NCI-H2107 (cell line): ENCODE measurements at places on chromosomes 2 and 18.
A peak's percentile ranks its signal among the peaks of the same experiment; 100 is the strongest.

- DNase-seq: no peak
Measured at GRCh38 chr2:72112401-72112800, 35.3 kb downstream of the CYP26B1 start.

DNA sequence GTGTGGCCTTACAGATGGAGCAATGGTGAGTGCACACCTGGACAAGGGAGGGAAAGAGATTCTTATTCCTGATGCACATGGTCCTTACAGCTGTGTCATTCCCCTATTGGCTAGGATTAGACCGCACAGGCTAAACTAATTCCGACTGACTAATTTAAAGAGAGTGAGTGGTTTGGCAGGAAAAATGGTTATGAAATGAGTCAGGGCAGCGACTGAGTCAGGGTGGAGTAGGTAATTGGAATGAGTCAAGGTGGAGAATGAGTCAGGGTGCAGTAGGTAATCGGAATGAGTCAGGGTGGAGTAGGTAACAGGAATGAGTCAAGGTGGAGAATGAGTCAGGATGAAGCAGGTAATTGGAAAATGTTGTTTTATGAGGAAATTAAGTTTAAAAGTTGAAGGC is 1353.7 kb upstream of the LRRTM1 start:
- no peak for DNase-seq

DNA sequence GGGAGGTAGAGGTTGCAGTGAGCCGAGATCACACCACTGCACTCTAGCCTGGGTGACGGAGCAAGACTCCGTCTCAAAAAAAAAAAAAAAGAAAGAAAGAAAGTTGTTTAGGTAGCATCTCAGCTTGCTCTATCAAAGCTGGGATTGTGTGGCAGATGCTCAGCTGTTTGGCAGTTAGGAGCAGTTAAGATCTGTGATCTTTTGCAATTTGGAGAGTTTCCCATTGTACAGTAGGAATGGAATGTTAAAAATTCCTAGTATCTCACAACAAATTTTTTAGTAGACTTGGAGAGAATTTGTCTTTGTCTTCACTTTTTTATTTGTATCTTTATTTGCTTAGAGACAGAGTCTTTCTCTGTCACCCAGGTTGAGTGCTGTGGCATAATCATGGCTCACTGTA is 122.9 kb upstream of the UNC80 start:
- DNase-seq: no peak

DNA sequence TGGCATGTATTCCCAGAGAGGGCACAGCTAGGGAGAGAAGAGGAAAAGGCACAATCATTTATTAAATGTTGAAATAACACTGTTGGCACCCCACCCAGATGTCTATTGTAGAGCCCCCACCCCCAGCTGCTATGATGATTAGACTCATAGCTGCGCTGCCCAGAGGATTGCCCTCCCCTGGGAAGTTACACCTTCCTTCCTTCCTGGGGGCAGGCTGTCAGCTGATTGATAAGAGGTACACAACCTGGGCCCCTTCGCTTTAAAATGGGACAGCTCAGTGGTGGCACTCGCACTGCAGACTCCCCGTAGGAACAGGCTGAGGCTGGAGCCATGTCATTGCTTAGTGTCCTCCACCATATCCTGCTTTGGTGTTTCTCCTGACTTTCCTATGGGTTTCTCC is 18.1 kb downstream of the TEX51 start:
- no peak for DNase-seq

GRCh38 chr2:31729442-31730092 is 148.8 kb upstream of the SRD5A2 start:
- no peak for DNase-seq

GRCh38 chr18:32251466-32251865 is 61.6 kb downstream of the MEP1B start:
- DNase-seq: no peak

DNA sequence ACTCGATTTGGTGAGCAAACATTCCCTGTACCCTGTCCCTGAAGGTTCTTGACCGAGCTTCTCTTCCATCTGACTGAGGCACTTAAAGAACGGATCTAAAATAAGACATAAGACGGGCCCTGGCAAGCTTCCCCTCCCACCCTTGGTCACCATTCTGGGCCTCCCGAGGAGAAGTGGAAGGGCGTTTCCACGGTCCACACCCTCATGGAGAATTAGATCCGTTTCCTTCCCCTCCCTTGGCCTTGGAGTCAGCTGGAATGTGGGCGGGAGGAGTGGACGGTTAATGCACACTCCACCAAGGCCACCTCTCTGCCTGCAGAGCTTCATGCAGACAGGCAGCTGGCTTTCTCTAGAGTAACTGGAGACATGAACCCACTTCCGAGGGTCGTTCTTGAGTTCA is 257.3 kb upstream of the APCDD1 start:
- DNase-seq: no peak

DNA sequence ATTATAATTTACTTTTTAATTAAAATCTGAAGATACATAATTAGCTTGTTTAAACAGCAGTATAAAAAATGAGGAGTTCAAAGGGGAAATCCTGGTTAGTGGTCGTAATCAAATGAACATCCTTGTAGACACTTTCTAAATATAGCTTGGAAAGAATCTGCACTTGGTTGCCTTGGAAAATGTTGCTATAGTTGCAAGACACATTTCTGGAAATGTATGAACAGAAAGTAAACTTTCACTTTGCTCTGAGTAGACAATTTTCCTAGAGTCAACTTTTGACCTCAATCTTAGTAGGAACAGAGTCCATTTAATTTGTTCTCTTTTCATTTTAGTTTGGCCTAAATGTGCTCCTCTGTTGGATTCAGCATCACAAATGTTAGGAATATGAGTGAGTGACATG is 38.3 kb downstream of the GCA start:
- no peak for DNase-seq

DNA sequence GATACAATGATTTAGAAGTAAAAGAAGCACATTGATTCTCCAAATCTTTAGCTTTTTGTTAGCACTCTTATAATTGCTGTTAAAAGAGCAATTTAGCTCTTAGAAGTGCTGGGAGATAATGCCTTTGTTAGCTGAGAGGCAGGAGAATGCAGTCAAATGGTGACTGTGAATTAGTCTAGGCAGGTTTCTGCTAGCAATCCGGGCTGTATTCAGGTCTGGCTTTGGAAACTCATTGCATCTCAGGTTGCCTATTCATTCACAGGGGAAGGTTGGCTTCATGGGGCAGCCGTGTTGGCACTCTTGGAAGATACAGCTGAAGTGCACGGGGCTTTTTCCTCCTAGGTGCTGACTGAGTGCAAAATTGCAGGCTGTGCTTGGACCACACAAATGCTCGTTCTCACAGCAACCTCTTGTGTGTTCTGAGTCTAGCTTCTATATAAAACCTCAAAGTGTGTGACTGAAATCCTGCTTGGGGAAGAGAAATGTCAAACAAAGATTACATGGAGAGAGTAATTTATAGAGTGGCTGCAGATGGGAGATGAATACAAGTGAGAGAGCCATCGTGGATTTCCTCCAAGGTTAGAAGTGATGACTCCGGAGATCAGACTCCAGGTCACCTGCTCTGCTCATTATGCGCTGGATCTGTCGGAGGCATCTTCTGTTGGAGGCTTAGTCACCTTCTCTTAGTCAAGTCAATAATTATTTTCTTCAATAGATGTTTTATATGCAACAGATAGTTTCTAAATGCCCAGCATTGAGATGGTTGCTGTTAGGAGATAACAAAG is 167.8 kb downstream of the PMAIP1 start:
- DNase-seq: peak; percentile 66

GRCh38 chr2:96116879-96117533 is 635 bp upstream of the ADRA2B start:
- peak; percentile 22 for DNase-seq
